ENCODE measurements at places on chromosomes 5 and 9. TPM values are rescaled to one million over a fixed set of nuclear protein-coding genes. Genes with fewer than 3 reads are reported as not detected.

GRCh38 chr5:112935675-112936074 lies 13.6 kb upstream of the REEP5 start:
- no peak for DNase-seq

Gene SYK
- 5.6 TPM for total RNA-seq

DNA sequence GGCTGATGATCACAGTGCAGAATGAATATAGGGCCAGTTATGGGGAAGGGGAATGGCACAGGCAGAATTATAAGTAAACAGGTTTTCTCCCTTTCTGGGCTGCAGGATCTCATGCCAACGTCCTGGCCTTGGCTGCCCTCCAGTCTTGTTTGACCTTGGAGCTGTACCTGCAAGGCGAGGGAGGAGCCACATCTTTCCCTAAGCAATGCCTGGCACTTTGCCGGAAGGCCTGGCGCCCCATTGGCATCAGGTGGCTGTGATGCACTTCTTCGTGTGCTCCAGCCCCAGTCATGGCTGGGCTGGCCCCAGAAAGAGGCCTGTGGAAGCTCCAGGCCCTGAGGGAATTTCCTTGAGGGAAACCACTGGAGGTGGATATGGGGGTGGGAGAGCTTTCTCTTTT lies 16.7 kb upstream of the IQGAP2 start:
- no peak for DNase-seq

DNA sequence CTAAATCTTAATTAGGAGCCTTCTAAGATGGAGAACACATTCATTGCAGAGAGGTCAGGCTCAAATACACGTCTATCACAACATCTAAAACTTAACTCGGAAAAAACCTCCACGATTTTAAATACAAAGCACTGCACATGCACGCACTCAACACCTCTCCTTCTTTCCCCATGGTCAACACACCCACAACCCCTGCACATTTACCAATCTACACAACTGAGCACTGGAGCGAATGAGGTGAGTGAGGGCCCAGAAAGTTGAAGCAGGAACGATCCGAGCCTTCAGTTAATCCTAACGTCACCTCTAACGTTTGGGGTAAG lies 278 bp upstream of the NIPSNAP3A start:
- no peak for DNase-seq

Gene SURF2
- 15.5 TPM for total RNA-seq

Gene HSPA4
- total RNA-seq = 79.9 TPM

Gene MELK
- total RNA-seq = 1.1 TPM

DNA sequence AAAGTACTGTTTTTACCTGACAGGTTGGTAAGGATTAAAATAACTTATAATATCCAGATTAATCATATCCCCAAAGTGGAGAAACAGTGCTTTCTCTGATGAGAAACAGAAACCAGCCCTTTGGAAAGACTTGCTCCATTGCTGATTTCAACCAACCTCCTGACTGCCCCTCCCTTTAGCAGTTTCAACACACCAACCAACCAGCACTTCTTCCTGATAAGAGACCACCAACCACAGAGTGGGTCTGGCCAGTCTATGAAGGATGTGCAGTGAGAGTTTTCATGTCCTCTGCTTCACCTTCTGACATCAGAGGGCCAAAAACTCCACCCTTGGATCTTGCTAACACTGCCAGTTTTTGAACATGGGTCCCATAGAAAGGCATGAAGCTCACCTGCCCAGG lies 28.1 kb downstream of the RIGI start:
- no peak for DNase-seq

Gene ACTL7A
- not detected for total RNA-seq

Gene TEX48
- not detected for total RNA-seq

Gene C5
- 2.4 TPM for total RNA-seq

DNA sequence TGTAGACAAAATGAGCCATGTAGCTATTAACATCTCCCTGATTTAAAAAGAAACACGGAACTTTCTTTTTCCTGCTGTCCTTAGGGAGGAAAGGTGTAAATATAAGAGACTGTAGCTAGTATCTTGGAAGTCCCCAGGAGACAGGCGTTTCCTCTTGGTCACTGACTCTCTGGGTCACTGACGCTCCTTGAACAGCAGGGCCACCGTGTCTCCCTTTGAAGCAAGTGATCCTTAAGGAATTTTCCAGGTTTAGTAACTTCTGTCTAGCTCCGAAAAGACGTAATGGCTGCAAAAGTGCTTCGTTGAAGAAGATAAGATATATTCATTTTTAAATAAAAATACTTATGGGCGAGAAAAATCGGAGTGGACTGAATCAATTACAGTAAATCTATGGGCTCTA lies 745 bp upstream of the CLTA start:
- DNase-seq = no peak

- DNase-seq = no peak
These were observed 39.1 kb downstream of the COL23A1 start for GRCh38 chr5:178551059-178551458.

Gene RALGDS
- total RNA-seq = 29.3 TPM

DNA sequence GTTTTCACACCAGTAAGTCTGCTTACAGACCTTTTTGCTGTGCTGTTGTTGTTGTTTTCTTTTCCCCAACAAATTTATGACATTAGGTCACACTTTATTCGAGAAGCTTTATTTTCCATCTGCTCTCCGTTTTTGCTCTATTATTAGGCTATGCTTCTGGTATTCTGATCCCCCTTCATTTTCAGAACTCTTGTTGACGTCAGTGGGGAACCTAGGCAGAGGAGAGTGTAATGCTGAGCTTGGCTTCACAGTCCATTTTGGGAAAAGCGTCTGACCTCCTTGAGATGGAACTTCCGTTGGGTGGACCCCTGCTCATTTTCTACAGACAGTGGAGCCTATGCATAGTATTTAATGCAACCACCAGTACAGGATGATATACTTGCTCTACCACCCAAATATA lies 387.9 kb upstream of the MEF2C start:
- DNase-seq = no peak

- DNase-seq = no peak
These were observed 53.7 kb downstream of the MTMR12 start for GRCh38 chr5:32259033-32259432.

DNA sequence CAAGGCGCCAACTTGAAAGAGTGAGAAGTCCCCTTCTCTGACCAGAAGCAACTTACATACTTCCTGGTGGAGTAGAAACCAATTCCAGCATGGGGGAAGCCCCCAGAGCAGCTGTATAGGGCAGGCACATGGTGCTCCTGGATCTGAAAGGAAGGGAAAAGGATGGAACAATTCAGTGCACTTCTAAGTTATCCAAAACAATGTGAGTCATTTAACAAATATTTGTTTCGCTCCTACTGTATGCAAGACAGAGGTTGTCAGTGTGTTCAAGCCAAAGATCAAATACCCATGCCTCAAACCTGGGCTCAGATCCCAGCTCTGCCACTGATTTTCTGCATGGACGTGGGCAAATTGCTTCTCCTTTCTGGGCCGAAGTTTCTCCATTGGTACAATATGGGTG lies 67.1 kb downstream of the LHX2 start:
- DNase-seq = no peak
